Activated T-cell treated with anti-CD3 and anti-CD28 coated beads for 4 hours (primary cell): ENCODE measurements at places on chromosomes 3 and 15.

GRCh38 chr15:88512078-88512477 lies 34.4 kb downstream of the DET1 start:
- DNase-seq = no peak

DNA sequence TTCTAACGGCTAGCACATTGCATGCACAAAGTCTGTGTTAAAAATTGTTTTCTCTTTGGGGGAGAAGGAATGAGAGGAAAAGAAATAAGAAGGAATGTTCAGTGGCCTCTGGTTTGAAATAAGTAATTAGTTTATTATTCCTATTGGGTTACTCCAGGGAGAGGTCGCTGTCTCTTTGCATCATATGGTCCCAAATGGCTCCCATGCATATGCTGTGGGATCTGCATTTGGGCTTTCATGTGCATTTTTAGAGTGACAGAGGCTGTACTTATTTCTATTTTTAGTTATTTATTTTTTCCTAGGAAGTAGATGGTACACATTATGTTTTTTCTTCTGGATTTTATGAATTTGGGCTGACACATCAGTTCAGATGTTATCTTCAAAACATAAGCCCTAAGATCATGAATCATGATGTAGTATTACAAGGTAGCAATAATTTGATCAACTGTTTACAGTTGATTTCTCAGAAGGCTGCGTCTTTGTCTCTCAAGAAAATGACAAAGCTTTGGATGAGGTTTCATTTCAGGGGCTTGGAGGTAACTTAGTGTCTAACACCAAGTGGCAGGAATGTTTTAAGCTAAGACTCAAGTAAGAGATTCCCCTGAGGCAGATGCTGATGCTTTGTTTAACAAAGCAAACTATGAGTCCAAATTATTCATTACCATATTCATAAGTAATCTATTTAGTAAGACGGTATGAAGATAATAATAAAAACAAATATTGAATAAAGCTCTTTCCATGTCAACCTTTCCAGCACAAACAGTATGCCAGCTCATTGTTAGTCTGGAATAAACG lies 247.7 kb downstream of the NSUN3 start:
- no peak for DNase-seq

DNA sequence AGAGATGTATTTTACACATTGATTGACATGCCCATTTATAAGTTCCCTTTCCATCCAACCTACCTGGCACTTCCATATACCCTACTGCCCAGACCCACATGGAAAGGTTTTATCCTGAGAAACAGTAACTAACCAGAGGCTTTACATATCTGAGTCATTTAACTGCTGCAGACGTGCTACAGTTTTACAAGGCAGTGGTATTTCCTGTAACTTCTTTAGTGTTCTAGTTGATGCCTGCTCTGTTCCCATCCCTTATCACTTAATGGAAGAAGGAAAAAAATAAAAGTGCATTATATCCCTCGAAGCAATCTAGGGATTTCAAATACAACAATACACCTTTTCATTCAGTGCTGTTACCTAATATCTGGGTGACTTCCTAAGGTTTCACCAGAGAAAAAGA lies 107.1 kb downstream of the TMCO5A start:
- DNase-seq = no peak

DNA sequence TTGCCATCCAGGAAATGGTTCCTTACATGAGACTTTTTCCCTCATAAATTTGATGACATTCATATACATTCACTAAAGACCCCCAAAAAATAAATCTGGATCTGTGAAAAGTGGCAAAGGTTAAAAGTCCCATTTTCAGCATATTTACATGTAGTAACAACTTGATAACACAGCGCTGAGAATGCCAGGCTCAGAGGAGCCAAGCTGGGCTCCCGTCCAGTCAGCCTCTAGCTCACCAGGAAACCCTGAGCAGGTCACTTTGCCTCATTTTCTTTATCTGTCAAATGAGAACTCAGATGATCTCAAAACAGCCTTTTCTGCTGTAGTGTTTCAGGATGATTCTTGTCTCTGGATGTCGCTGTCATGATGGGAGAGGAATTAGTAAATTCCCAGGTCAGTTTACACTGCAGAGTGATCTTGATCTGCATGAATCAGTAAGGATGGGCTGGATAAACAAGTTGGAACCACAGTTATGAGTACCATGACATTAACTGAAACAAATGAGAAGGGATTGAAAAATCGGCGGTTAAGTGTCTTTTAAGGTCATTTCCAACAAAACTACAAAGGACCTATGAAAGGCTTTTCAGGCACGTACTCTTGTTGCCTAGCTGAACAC lies 82.8 kb downstream of the PPARG start:
- DNase-seq = no peak

GRCh38 chr3:135311699-135312098 lies 516.6 kb downstream of the EPHB1 start:
- no peak for DNase-seq

GRCh38 chr3:9681011-9681722 lies 22.5 kb upstream of the CPNE9 start:
- no peak for DNase-seq

DNA sequence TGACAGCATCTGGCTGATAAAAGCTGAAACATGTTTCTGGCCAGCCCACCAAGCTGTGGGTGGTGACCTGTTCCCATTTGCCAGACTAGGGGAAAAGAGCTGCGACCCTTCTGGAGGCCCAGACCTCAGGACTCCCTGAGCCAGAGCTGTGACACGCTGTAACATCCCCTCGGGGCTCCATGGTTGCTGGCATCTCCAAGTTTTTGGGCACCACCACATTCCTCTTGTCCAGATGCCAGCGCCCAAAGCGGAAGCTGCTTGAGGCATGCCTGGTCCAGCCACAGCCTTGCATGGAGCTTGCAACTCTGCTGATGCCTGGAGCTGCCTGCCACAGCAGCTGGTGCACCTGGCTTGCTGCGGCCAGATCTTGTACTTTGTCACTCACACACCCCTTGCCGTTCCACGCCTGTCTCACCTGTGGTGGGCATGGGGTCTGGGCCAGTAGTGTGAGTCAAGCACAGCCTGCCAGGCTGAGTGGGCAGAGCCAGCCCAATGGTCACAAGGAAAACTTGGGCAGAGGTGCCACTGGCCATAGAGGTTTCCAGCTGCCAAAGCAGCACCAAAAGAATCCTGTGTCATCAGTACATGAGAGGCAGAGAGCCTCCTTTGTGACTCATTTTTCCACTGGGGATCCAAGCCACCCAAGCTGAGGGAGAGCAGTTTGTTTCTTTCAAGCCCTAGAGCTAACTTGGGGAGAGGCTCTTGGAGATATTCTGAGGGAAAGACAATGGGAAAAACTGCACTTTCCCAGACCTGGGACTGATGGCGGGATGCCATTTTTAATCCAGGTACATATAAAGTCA lies 45.7 kb upstream of the PTX3 start:
- no peak for DNase-seq

- peak; percentile 53 for DNase-seq
Measured at GRCh38 chr3:56783644-56784447, 17.9 kb downstream of the ARHGEF3 start.

- DNase-seq = no peak
Measured at GRCh38 chr3:4884888-4885287, 94.3 kb upstream of the BHLHE40 start.

- DNase-seq = no peak
Measured at GRCh38 chr3:136495213-136495612, 245.1 kb downstream of the PCCB start.
